Hindlimb muscle (tissue), 1 donor: ENCODE measurements at places on chromosomes 6 and 20.

DNA sequence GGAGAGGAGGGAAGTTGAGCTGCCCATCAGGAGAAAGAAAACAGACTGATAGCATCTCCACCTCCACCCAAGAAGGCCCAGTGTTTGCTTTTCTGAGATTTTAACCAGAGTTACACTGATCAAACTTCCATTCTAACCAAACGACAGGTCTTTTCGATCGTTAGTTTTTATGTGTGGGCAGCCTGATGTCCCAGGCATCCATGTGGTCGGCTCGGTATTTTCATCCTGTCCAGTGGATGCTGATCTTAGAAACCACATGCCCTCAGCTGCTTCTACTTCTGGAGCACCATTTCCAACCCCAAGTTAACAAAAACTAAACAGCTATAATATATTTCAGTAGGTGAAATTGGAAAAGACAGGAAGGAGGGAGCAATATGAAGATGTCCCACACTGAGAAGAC lies 536.8 kb upstream of the JAG1 start:
- no peak for DNase-seq

DNA sequence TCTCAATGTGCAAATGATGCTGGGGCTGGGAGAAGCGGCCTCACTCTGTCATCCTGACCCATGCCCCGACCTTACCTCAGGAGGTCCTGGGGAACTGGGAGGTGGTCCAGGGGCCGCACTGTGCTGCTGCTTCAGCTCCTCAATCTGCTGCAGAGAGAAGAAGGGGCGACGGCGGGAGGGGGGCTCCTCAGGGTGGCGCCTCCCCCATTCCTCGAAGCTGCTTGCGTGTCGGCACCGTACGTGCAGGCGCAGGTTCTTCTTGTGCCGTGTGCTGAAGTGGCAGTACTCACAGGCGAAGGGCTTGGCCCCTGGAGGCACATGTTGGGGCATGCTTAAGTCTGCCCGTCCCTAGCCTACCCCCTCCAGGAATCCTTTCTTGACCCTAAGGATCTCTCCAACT lies 12.9 kb downstream of the ZNF335 start:
- no peak for DNase-seq

GRCh38 chr20:17797161-17797560 lies 97.4 kb downstream of the BANF2 start:
- DNase-seq = no peak

DNA sequence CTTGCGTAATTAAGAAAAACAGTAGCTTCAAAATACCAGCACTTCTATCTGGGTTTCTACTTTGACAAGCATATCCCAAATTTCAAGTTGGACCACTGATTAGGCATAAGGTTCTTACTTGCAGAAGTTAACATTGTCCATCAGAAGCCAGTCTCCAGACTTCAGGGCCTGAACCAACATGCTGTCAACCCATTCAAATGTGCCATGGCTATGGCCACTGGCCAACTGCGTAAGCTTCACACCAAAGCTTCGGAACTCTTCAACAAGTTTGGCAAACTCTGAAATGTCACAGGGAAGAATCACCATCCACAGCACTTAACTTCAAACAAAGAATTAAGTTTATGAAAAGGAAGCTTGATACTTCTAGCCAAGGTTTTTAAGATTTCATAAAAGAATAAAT lies 78.0 kb upstream of the LYRM2 start:
- DNase-seq = no peak

DNA sequence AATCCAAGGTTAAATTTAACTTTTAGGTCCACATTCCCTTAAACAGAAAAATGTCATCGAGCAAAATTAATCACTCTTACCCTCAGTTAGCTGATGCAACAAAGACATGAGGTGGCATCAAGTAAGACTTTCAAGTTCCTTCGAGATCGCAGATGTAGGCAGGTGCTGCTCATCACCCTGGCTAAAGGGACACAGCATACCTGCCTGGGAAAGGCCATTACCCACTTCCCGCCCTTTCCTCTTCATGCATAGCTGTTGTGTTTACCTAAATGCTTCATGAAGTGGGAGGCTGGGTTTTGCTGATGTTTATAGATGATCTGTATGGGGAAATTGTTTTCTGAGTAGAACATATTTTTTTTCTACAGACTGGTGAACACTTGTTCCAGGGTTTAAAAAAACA lies 67.7 kb downstream of the GFRA4 start:
- no peak for DNase-seq

DNA sequence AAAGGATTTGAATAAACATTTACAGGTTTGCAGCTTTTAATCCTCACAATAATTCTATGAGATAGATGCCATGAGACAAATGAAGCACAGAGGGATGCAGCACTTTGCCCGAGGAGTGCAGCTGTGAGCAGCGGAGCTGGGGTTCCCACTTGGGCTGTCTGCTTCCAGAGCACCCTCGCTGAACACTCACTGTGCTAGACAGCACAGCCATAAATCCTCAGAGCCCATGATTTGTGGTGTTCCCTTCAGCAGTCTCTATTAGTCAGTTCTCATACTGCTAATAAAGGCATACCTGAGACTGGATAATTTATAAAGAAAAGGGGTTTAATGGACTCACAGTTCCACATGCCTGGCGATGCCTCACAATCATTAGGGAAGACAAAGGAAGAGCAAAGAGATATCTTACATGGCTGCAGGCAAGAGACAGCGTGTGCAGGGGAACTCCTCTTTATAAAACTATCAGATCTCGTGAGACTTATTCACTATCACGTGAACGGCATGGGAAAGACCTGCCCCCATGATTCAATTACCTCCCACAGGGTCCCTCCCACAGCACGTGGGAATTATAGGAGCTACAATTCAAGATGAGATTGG lies 25.3 kb upstream of the CTAGE9 start:
- DNase-seq = no peak
